ENCODE measurements at places on chromosomes 12 and 14.

DNA sequence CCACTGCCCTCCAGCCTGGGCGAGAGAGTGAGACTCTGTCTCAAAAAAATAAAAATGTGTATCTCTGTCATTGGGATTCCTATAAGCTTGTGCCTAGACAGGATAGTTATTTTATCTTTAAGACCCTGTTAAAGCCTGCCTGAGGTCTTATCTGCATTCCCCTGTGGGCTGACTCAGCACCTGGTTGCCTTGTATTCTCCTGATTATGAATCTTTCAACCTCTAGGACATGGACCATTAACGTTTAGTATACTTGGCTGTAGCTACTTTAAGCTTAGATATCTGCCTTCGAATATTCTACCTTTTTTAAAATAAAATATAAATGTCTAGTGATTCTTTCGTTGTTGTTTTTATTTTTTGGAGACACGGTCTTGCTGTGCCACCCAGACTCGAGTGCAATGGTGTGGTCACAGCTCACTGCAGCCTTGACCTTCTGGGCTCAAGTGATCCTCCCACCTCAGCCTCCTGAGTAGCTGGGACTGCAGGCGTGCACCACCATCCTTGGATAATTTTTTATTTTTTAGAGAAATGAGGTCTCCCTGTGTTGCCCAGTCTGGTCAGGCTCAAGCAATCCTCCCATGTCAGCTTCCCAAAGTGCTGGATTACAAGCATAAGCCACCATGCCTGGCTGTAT lies 41.3 kb downstream of the RESF1 start:
- DNase-seq, result no peak

GRCh38 chr12:72271451-72272090 lies 599 bp upstream of the TRHDE start:
- DNase-seq, result no peak

- DNase-seq, result no peak
These were observed 14.7 kb upstream of the MSRB3 start for GRCh38 chr12:65263777-65264176.

- no peak for DNase-seq
These were observed 140.3 kb downstream of the SLC6A15 start for GRCh38 chr12:84772281-84772680.

GRCh38 chr14:45810152-45810872 lies 557.3 kb upstream of the MIS18BP1 start:
- no peak for DNase-seq

DNA sequence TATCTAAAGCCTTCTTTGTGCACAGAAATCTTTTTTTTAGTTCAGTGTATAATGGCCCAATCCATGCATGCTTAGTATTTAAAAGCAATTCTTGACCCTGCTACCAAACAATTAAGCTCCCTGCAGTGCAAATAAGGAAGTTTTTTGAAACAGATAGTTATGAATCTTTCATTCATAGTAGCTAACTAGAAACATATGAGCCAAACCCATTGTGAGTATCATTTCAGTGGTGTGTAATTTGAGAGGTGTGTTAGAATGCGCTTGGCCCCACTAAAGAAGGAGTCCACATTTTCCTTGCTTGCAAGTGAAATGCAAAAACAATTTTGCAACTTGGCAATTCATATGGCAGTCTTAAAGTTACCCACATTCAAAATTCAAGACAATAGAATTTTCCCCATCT lies 14.4 kb downstream of the EPS8 start:
- DNase-seq, result no peak

Measured in right renal cortex interstitium (tissue), 3 donors.